ENCODE measurements at places on chromosomes 1 and 21. TPM values are rescaled to one million over a fixed set of nuclear protein-coding genes. Genes with fewer than 3 reads are reported as not detected.

- DNase-seq: no peak
These were observed 4.9 kb downstream of the RD3 start for GRCh38 chr1:211487082-211487481.

- no peak for DNase-seq
These were observed 10.7 kb upstream of the HNRNPU start for GRCh38 chr1:244874974-244875579.

- no peak for DNase-seq
These were observed 28.5 kb downstream of the CR1L start for GRCh38 chr1:207673399-207673798.

DNA sequence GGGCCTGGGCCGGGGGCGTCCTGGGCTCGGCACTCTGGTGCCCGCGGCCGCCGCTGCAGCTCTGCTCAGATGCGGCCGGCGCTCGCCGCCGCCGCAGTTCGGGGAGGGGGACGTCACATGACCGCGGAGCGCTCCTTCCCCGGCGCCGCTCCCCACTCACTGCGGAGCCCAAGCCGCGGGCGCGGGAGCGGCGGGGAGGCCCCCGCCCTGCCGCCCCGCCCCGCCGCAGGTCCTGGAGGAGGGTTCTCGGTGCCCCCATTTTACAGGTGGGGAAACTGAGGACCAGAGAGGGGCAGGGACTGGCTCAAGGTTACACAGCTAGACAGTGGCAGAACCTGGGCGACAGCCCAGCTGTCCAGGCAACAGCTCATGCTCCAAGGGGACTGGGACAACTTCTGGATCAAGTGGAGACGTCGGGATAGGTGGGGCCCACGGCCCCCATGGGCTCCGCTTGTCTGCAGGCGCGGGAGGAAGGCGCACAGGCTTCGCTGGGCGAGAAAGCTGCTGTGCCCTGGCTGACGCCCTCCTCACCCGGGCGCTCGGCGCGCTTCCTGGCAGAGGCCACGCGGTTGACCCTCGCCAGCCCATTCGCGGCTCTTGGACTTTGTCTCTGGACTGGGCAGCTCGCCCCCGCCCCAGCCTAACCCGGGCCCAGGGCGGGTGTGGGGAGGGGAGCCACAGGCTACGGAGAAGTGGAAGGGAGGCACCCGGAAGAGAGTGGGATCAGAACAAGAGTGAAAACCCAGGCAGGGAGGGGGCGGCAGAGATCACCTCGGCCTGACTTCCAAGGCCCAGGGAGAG is at the start of gene RAP1GAP:
Gene RAP1GAP, minus strand, starts transcription at position 100 of the 801 bp plus-strand sequence. CDS start 49,325 bp downstream, outside the sequence.
- DNase-seq: no peak

GRCh38 chr1:2400950-2401649 is 9.5 kb downstream of the RER1 start:
- no peak for DNase-seq

GRCh38 chr1:217747156-217747769 is 116.1 kb downstream of the SPATA17 start:
- no peak for DNase-seq

DNA sequence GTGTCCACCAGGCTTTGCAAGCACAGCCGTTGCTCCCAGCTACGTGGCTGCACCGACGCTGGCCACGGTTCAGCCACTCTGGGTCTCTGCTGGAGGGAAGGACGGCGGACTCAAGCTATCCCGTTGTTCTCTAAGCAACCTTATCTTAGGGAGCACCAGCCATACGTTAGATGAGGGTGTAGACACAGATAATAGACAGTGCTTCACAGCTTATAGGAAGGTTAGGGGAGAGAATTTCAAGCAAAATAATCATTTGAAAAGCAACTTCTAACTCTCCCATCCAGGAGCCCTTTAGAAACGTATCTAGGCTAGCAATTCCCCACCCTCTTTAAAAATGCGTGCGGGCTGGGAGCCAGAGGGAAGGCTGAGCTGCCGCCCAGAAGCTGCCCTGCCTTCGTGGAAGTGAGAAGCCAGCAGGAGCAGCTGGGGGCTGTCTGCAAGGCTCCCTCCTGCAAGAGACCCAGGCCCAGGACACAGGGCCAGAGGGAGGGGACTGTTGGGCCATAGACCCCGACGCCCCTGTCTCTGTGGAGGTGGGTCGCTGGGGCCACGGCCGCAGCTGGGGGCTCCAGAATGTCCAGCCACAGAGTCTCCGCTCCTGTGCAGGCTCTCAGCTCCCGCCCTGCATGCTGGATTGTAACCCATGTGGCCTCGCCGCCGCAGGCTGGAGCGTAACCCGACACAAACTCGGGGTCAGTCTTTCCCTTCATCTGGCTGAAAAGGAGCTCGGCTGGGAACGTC is 31.2 kb upstream of the COL6A2 start:
- DNase-seq: peak; percentile 1

GRCh38 chr21:45281411-45282282 is 6.0 kb downstream of the POFUT2 start:
- peak; percentile 3 for DNase-seq

DNA sequence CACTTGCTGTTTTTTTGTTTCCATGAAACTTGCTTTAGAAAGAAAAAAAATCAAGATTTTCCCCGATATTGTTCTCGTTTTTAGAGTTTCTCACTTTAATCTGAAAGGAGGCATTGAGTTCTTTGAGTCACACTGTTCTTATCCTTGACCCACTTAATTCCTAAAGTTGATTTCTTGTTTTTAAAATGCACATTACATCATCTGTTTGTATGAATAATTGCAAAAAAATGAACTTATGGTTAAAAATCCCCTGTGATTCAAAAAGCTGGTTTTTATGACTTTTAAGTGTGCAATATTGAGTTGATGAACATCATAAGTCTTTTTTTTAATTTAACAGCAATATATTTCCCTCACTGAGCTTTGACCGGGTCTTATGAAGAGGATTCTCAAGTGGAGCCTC is 131.6 kb downstream of the SNX7 start:
- DNase-seq: no peak

GRCh38 chr21:45998276-45998701 is 16.7 kb downstream of the COL6A1 start:
- DNase-seq: no peak

- no peak for DNase-seq
These were observed 106.7 kb downstream of the SCMH1 start for GRCh38 chr1:41135196-41135947.

DNA sequence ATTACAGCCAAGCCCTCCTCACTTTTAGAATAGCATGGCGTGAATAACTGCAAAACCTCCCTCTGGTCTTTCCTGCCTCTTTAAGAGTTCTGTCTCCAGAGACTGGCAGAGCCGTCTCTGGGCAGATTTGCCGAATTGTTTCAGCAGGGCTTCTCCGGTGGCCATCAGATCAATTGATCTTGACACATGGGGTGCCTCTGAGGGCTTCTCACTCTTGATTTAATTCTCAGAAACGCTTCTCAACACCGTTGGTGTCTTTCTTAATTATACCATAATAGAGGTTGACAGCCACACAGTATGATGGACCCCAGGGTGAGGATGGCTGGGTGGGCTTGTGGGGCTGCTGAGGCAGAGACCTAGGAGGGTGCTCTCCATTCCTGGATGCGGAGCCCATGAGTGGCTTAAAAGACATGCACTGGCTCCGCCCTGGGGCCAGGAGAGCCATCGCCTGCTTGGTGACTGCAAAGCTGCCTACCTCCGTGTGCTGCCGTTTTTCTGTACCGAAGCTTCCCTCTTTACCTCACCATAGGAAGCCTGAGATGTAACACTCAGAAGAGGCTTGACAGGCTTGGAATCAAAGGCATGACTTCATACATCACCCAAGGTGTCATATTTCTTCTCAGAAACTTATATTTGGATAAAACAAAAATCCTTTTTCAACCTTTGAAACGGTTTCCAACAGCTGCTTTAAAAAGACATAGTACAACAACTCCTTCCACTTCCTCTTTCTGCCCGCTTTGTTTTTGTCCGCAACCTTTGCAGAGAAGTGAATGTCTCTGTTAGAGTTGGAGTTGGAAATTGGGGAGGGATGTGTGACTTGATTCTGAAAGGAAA is 82.9 kb downstream of the GALNT2 start:
- no peak for DNase-seq

DNA sequence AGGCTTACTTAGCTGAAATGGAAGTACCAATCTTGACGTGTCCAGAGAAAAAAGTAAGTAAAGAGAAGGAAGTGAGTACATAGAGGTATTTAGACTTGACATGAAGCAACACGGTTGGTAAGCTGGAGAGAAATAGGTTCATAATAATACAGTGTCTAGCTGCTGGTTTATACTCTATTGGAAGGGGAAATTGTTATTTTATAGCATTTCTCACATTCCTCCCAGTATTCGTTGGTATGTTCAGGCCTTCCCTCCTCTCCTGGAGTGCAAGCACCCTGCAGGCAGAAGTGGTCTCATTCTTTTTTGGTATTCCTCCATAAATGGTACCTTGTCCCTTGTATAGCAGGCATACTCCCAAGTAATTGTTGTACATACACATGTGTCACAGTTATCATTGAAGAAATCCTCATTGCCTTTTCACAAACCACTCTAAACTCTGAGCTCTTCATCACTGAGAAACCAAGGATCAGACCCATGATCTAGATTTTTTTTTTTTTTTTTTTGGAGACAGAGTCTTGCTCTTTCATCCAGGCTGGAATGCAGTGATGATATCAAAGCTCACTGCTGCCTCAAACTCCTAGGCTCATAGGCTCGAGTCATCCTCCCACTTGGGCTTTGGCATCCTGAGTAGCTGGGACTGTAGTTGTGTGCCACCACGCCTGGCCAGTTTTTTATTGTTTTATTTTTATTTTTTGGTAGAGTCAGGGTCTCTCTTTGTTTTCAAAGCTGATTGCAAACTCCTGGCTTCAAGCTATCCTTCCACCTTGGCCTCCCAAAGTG is 9.8 kb upstream of the IPO9 start:
- no peak for DNase-seq

DNA sequence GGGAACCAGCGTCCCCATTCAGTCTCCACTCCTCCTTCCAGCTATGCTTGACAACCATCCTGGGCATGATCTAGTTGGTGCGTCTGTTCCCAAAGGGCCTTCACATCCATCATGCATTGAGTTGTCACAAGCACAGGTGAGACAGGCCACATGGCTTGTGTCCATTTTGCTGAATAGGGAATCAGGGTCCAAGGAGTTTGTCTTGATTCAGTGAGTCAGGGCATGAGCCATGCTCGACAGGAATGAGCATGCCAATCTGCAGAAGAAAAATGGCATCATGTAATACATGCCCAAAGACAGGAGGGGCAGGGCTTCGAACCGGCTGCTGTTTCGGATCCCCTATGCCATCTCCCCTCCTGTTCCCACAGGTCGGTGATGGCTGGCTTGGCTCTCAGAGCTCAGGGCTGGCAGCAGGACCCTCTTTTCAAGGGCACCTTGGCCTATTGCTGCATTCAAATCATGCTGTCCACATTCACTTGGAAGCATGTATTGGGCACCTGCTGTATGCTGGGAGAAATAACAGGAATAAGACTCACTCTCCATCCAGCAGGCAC is 44.5 kb downstream of the PKP1 start:
- no peak for DNase-seq

- no peak for DNase-seq
These were observed 229.8 kb downstream of the CAMTA1 start for GRCh38 chr1:7015022-7015421.

DNA sequence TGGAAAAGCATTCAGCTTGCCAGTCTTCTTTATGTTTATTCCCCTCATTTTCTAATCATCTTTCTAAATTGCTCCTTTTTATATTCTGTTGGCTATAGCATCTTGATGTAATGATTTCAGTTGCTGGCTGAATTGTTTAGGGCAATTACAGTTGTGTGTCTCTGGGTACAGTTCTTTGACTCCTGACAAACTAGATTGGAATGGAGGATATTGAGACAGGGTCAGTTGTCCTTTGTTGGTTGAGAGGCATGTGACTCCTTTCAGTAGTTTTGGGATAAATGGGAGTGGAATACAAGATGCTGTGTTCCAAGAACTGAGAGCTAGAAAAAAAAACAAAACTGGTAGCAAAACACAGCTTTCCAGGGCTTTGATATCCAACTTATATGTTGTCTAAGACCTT is 1.5 kb downstream of the CENPF start:
- DNase-seq: no peak

GRCh38 chr1:64574301-64574700 is 104.4 kb downstream of the CACHD1 start:
- DNase-seq: no peak

GRCh38 chr1:17596186-17596585 is 56.7 kb downstream of the ARHGEF10L start:
- no peak for DNase-seq

- DNase-seq: peak; percentile 13
These were observed 33.5 kb upstream of the C1orf53 start for GRCh38 chr1:197868751-197869489.

- DNase-seq: no peak
These were observed 8.8 kb upstream of the TTLL10 start for GRCh38 chr1:1164701-1165451.

- no peak for DNase-seq
These were observed 106.5 kb downstream of the PLPP3 start for GRCh38 chr1:56472860-56473259.

Gene KCNQ4
- 0.24 TPM for total RNA-seq

Gene ZYG11A
- 0.13 TPM for total RNA-seq

Gene NEK2
- 1.2 TPM for total RNA-seq

Gene CFHR3
- not detected for total RNA-seq

Gene AADACL4
- not detected for total RNA-seq

Gene IL19
- not detected for total RNA-seq

Gene C1orf94
- not detected for total RNA-seq

Gene VSIG8
- not detected for total RNA-seq

Gene MARK1
- total RNA-seq: 0.05 TPM

Gene LRRC38
- total RNA-seq: not detected

Gene OLIG2
- not detected for total RNA-seq

Gene ATP1A4
- total RNA-seq: not detected

Gene KCNJ9
- not detected for total RNA-seq

All from activated T-cell treated with anti-CD3 and anti-CD28 coated beads, Interleukin-2, amount 50 U/mL, for 4 hours (primary cell).